ENCODE measurements at places on chromosomes 1 and 21.
A peak's percentile ranks its signal among the peaks of the same experiment; 100 is the strongest.

- peak; percentile 21 for DNase-seq
Measured at GRCh38 chr1:91885213-91885715, 687 bp downstream of the TGFBR3 start.

DNA sequence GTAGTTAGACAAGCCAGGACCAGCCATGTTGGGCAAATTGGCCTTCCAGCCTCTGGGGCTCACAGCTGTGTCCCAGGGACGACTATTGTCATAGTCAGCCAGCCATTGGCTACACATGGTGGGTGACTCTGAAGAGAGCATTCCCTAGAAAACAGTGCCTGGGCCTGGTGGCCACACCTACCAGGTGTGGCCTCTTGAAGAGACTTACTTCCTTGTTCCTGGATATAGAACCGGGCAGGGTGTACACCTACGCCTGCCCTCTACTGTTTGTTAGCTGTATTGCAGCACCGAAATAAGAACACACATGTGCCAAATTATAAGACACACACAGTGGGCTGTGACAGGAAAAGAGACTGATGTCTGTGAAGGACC is 134.6 kb upstream of the ARHGEF16 start:
- DNase-seq, result no peak

DNA sequence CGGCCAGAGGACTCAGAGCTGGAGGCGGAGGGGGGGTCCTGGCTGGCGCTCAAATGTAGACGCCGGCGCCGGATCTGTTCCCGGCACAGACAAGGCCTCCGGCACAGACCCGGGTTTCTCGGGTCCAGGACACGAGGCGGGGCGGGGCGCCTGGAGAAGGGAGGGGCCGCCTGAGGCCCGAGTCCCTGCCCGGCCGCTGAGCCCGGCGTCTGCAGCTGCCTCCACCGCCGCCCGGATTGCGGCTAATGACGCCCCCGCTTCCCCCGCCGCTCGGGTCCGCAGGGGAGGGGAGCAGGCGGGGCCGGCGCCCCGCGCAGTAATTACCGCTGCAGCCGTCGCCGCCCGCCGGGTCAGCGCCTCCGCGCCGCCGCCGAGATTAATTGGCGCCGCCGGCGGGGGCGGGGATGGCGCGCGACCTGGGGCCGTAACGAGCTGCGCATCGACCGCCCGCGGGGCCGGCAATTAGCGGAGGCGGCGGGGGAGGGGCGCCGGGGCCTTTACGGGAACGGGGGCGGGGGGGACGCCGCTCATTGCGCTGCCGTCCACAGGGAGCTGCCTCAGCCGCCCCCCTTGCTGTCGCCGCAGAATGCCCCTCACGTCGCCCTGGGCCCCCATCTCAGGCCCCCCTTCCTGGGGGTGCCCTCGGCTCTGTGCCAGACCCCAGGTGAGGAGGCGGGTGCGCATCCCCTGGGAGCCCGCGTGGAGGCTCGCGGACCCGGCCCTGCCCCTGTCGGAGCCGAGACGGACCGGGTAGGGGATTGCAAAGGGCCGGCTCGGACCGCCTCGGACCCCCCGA is 17.3 kb downstream of the NOC2L start:
- peak; percentile 70 for DNase-seq

DNA sequence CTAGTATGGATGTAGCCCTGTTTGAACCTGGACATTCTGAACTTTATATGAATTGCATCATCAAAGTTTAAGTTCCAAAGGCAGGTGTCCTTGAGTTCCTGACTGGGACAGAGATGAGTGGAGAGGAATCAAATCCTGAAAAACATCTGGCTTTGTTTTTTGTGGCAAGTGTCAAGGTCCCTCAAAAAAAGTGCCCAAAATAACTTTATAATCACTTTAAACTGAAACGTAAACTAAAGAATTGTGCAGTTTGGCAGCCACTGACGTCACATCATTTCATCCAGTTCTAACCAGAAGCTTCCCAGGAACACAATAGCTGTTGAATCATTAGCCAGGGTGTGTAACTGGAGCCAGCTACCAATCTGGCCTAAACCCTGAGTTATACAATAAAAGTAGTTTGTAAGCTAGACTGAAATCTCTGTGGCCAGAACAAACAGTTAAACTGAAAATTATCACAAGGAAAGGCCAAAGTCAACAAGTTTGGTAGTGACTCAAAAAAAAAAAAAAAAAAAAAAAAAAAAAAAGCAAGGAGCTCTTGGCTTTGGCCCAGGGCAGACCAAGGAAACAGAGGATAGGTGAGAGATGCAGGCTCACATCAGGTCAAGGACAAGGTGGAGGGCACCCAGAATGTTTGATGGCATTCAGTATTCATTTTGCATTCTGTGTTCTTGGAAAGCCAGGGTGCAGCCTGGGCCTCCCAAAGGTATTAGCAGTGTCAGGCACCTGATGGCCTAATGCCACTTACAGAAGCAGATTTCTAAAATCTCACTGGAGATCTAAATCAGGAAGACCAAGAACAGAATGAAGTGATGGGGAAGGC is 74.3 kb downstream of the TNFSF18 start:
- DNase-seq, result no peak

DNA sequence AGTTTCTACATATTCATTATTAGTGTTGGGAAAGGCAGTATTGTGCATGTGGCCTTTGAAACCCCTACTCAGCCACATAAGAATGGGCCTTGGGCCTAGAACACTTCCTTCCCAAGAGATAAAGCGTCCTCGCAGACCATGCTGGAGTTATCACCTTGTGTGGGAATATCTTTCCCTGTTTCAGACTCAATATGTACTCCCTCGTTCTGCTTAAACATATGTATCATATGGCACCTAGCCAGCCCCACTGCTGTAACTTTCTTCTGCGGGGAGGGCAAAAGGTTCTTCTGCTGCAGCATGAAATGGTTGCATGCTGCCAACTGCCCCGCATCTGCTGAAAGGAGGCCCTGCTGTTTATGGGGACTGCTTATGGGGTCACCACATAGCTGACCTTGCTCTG is 92.0 kb downstream of the CRB1 start:
- no peak for DNase-seq

DNA sequence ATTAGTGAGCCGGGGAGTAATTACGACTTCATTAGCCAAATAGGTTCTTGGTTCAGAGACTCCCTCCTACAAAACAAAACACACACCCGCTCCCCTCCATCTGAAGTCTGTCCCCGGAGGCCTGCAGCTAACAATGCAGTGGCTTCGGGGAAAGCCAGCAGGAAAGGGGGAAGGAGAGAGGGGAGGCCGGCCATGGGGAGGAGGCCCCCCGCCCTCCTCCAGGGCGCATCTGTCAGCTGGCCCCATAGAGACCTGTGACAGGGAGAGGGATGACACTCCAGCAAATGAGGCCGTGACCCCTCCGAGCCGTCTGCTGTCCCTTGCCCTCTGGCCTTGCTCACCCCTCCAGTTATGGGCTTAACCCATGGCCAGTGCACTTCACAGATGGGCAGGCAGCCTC is 12.1 kb upstream of the CNTN2 start:
- no peak for DNase-seq

- no peak for DNase-seq
Measured at GRCh38 chr1:176903474-176903873, 261.0 kb downstream of the ASTN1 start.

Measured in GM12892 (cell line).